ENCODE measurements at places on chromosomes 7 and 10. TPM values are rescaled to one million over a fixed set of nuclear protein-coding genes. Genes with fewer than 3 reads are reported as not detected.

Gene ERVW-1
- not detected for total RNA-seq

Gene HOXA11
- 9.6 TPM for total RNA-seq

Gene TLX1
- not detected for total RNA-seq

Gene CPXM2
- total RNA-seq, result 29.0 TPM

Gene EGFR
- 24.2 TPM for total RNA-seq

Gene MYL7
- total RNA-seq, result not detected

Gene COL1A2
- total RNA-seq, result 4,803 TPM

Gene AKR1C2
- total RNA-seq, result 13.5 TPM

All from smooth muscle cell of bladder (primary cell).